GM10248 (cell line): ENCODE measurements at places on chromosomes 1 and 21.
A peak's percentile ranks its signal among the peaks of the same experiment; 100 is the strongest.

- no peak for DNase-seq
Observed at GRCh38 chr1:28050776-28051175, 37.6 kb downstream of the EYA3 start.

DNA sequence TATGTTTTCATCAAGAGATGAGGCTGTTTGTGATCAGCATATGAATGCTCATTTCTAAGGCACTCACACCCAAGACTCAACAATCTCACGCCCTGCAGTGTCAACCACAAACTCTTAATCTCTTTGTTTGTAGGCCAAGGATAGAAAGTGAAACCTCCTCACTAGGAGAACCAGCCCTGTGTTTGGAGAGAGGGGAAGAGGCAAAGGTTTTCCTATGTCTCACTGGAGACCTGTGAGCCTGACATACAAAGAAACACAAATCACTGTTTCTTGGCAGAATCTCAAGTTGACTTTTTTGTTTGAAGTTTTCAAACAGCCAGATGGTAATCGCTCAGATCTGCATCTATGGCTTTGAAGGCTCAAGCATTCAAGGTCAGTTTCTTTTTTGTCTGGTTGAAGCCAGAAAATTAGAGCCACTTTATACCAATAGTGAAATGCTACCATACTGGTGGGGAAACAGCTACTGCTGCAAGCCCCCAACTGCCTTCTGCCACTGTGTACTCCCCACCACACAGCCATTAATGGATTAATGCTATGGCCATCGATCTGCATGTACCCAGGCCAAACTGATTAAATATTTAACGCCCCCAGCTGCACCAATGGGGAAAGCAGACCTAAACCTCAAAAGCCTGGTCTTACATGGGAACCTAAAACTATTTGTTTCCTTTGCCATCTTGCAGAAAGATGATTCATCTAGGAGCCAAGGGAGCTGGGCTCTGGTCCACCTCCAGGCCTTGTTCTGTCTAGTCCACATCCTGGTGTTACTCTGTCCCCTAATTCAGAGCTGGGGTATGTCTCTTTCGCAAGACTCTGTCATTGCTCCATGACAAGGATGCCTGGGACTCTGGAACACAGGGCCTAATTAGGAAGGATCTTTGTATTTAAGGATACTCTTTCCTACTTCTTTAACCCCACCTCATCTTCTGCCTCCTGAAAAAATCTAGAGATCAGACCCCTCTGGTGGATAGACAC lies 16.3 kb downstream of the PDZK1 start:
- DNase-seq, result peak; percentile 62

GRCh38 chr1:52955129-52955970 lies 28.3 kb downstream of the SCP2 start:
- no peak for DNase-seq

GRCh38 chr1:211684791-211685190 lies 9.4 kb upstream of the NEK2 start:
- DNase-seq, result no peak

DNA sequence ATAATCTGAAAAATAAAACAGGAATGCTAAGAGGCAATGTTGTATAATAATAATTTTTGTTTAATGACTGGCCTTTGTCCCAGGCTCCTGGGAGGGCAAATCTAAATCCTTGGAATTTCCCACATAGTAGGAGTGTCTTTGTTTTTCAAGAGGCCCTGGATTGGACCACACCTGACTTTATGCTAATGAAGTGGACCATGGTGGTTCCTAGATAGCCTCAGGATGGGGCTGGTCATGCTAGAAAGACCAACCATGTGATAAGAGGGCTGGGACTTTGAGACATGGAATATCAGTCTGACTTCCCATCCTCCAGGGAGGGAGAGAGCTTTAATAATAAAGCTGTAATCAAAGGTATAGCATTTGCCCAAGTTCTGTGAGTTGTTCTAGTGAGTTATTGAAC lies 138.2 kb upstream of the RAB4A start:
- no peak for DNase-seq

- no peak for DNase-seq
Observed at GRCh38 chr1:174724219-174724618, 275.5 kb upstream of the CACYBP start.

DNA sequence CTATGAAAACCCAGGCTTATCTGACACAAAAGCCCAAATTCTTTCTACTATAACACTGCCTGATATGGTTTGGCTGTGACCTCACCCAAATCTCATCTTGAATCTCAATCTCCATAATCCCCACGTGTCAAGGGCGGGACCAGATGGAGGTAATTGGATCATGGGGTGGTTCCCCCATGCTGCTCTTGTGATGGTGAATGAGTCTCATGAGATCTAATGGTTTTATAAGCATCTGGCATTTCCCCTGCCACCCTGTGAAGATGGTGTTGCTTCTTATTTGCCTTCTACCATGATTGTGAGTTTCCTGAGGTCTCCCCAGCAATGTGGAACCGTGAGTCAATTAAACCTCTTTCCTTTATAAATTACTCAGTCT lies 123.3 kb upstream of the USP24 start:
- no peak for DNase-seq

DNA sequence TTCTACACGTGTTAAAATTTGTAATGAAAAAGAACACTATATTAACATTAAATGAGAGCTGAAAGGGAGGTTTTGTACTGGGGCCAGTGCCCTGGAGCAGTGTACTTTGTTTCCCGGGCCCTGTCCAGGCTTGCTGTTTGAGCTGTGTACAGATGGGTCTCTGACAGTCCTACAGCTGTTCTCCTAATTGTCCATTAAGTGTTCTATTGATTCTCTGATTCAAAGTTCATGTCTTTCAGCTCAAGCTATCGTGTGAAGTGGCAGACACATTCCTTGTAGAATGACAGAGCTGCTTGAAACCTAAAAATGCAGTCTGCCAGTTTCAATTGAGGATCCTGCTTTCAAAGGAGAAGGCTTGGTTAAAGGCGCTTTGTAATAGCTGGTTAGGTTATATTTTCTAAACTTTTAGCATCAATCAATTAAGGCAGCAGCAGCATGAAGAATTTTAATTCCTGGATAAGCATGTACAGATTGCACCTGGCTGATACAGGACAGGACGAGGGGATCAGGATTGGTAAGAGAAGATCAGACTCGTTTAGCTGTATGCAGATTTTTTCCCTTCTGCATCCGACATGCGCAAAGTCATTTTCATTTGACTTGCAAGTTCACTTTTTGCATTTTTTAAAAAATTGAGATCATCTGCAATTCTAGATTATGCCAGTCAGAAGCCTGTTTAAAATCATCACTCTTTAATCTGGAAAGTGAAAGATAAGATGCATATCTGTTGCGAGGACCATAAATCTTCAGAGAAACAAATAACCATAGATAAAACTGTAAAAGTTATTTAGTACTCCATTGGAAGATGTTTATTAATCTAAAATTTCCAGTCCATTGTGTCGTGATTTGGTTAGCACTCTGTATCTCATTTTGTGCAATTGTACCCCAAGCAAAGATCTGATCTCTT lies 98.5 kb downstream of the ATG4C start:
- no peak for DNase-seq

- no peak for DNase-seq
Observed at GRCh38 chr1:65938506-65938905, 145.8 kb downstream of the PDE4B start.

DNA sequence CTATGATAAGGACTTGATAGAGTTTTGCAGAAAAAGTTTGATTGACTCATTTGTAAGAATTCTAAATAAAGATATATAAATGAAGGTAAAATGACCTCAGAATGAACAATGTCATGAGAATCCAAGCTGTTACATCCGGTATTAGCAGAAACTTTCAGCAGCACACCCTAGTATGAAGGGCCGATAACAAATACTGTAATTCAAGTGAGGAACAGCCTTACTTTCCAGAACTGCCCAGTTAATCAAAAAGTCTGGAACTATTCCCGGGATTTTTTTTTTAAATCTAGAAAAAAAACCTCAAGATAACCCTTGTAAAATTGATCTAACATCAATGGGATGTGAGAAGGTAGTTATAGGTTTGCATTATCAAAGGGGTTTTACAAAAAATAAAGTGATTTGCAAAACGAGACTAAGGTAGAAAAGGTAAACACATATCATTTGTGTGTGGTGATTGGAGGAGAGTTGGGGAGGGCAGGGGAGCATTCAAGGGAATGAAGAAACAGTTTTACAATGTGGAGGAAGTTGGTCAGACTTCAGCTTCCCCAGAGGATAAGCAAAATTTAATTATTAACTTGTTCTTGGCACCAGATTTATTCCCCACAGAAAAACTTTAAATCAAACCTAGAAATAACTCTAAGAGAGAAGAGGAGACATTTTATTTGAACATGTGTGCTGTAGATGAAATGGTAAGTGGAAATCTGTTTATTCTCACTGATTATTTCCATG lies 75.9 kb upstream of the VCAM1 start:
- no peak for DNase-seq
